Right atrium auricular region (tissue), 2 donors: ENCODE measurements at places on chromosomes 16 and 17. TPM values are rescaled to one million over a fixed set of nuclear protein-coding genes. Genes with fewer than 3 reads are reported as not detected.

- no peak for DNase-seq
Measured at GRCh38 chr16:66689282-66689681, 7.3 kb downstream of the CMTM4 start.

The CCDC200 gene
- total RNA-seq: not detected

GRCh38 chr17:60146206-60146605 lies 3.6 kb upstream of the CA4 start:
- DNase-seq: no peak

The COPZ2 gene
- total RNA-seq: 43.5 TPM

DNA sequence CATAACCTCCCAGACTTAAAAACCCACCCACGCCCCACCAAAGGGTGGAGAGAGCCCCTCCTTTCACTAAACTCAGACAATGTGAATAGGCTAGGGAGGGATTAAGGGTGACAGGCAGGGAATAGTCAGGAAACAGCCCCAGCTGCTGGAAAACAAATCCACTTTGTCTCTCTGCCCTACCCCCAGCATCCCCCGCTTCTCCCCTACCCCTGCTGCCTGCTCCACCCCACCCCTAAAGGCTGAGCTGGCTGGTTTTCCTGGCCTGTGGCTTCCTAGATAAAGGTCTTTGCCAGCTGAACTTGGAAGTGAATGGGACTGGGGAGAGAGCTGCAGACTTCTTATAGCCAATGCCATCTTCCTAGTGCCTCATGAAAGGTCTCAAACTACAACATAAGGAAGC lies 15.0 kb downstream of the CAVIN1 start:
- no peak for DNase-seq
